HT-29 (cell line): ENCODE measurements at places on chromosomes 1 and 21.
A peak's percentile ranks its signal among the peaks of the same experiment; 100 is the strongest.

DNA sequence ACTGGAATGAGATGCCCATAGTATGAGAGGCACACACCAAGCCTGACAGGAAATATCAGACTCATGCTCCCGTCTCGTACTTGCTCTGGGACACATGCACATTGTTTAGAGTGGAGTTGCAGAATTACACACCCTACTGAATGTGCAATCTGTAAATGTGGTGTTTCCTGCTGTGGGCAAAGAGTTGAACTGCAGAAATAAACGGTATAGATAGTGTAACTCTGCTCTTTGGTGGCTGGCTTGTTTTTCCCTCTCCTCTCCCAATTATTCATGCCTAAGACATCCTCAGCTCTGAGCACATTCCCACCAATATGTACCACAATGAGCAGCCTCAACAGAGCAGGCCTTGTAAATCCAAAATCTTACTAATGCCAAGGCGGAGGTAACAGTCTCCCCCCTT is 90.1 kb upstream of the DIRAS3 start:
- DNase-seq, result no peak

DNA sequence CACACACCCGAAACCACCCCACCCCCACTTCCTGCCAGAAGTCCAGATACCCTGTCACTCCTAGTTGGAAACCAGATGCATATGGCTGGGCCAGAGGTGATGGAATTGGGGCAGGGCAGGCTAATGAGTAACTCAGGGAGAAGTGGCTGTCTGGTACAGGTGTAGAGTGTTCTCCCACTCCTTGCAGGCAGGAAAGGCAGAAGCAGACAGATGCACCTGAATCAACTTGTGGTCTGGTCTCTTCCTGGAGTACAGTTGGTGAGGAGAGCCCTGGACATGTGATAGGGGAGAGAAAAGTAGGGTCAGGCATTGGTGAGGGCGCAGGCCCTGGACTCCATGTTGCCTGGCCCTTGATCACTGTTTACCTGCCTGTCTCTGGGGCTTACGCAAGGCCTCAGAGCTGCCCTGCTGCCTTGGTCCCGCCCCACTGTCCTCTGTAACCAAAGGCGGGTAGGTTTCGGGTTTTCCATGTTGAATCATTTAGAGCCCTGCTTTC is 2.5 kb downstream of the CGN start:
- peak; percentile 98 for DNase-seq

GRCh38 chr1:26317612-26318337 is at the start of gene CD52:
Gene CD52, plus strand, starts transcription at chr1:26317958. Its CDS starts 60 bp downstream, at chr1:26318018.
- DNase-seq, result no peak

DNA sequence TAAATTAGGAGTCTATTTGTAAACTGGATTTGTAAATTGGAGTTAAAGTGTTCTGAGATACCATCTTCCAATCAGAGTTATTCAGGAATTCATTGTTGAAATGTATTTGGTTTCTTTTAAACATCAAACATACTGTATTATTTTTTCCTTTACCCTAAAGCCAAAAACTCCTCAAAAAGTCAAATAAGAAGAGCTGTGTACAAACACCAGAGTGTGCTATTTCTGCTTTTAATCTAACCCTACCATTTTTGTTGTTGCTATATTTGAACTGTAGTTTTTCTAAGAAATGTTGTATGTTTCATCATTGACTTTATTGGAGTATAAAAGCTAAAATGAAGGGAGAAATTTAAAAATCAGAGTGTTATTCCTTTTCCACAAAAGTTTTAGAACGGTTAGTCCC is 35.8 kb downstream of the SLC30A7 start:
- no peak for DNase-seq

- DNase-seq, result no peak
Measured at GRCh38 chr1:42797414-42797813, 12.6 kb downstream of the TMEM269 start.

- no peak for DNase-seq
Measured at GRCh38 chr1:145985129-145985501, 11.3 kb downstream of the TXNIP start.

GRCh38 chr1:101237229-101237837 is 514 bp downstream of the S1PR1 start:
- no peak for DNase-seq

DNA sequence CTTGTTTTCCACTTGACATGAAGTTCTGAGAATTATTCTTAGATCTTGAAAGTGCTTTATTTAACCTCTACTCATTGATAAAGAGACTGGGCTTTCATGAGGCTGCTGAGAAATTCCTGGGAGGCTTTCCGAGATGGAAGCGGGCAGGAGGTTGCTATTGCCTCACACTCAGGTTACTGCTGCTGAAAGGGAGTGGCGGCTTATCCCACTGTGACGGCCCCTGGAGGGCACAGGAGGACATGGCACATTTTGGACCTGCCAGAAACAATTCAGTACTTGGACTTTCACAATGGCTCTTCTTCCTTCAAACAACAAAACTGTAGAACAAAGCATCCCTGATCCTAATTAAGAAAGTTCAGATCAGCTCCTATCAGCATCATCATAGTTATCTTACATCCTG is 16.2 kb upstream of the MARK1 start:
- DNase-seq, result peak; percentile 27

DNA sequence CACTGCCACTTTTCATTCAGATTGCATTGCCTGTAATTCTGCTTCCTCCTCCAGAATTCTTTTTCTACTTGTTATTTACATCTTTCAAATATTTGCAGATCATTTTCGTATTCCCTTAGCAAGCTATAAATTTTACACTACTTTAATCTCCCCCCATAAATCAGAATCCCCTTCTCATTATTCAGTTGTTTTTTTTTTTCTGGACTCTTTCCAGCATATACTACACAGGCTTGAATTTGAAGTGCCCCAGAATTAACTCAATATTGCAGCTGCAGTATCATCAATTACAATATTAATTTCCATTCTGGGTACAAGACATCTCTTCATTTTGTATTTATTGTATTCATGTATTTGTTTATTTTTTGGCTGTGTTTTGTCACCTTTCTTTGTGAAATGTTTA is 1494.3 kb downstream of the AMY1C start:
- DNase-seq, result no peak

DNA sequence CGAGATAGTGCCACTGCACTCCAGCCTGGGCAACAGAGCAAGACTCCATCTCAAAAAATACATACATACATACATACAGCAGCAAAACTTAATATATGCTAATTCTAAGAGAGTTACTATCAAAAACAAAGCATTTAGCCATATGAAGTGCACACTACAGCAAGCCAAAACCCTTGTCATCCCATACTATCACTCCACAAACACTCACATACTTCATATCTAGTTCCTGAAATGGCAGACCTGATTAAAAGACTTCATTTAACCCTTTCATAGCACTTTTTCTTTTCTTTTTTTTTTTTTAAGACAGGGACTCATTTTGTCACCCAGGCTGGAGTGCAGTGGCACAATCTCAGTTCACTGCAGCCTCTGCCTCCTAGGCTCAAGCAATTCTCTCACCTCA is 65.6 kb downstream of the COP1 start:
- no peak for DNase-seq

DNA sequence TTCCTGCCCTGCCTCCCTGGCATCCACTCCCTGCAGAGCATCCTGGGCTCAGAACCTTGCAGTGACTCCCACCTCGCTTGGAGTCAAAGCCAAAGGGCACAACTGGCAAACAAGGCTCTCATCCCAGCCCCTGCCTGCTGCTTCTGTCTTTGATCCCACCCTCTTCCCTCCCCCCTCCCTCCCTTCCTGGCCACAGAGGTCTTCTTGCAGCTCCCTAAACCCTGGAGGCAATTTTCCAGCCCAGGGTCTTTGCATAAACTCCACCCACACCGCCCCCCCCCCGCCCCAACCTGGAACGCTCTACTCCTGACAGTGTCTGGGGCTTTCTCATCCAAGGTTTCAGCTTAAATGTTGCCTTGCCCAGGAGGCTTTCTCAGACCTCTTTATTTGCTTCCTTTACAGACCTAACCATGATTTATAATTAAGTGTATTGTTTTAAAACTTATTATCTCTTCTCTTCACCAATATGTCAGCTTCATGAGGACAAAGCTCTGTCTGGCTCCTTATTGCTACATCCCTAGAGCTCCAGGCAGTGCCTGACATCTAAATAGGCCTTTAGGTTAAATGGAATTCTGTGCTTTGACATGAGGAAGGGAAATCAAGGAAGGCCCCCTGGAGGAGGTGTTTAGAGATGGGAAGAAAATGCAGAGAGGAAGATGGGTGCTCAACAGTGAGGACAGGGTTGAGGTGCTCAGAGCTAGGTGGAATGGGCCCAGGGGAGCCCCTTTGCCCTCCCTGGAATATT is 37.7 kb upstream of the PADI1 start:
- DNase-seq, result no peak
